ENCODE measurements at places on chromosomes 11 and 22.

DNA sequence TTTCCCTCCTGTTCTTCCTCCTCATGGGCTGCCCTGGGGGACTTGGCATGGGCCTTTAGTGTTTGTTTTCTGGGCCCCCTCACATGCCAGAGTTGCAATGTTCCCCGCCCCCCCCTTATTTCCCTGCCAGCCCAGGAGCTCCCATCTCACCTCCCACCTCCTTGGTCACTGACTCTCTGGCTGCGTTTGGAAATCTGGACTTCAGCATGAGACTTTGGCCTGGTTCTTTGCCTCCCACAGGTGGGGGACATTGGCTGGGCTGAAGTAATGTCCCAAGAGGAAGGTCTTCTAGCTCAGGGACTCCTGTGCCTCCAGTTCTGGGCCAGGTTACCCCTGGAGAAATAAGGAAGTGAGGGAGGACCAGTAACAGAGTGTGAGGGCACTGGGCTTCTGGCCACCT, 7.0 kb downstream of the MTFP1 start:
- H3K4me1 ChIP-seq: peaks cover 11% of the 10 kb centered on the region
- DNase-seq: no peak
- H3K27me3 ChIP-seq: no peaks in the 10 kb centered on the region
- H3K4me3 ChIP-seq: no peak overlapping the region

DNA sequence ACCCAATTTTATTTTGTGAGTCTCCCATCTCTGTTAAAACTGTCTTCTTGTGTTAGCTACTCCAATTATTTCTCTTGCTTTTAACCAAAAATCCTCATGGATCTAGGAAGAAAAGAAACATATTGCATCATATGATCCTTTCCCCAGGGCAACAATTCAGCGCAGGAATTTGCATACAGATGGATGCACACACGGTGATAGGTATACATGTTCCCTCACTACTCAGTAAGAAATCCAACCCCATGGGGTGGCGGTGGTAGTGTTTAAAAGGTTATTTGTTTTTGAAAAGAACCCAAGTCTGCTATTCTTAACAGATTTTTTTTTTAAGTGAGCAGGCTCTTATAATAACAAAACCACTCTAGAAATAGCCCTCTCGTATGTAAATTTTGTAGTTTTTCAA, 4.2 kb upstream of the SYN3 start:
- H3K27ac ChIP-seq: no peak overlapping the region
- no peak overlapping the region for H3K4me3 ChIP-seq
- H3K4me1 ChIP-seq: no peaks in the 10 kb centered on the region
- H3K36me3 ChIP-seq: no peaks in the 10 kb centered on the region
- no peak for DNase-seq
- H3K27me3 ChIP-seq: 0 out of 2 replicates have a peak, but pooled peaks cover 3% of the 10 kb centered on the region

GRCh38 chr11:120244476-120245365, 4.8 kb downstream of the POU2F3 start:
- peaks cover 12% of the 10 kb centered on the region for H3K4me1 ChIP-seq
- no peak overlapping the region for H3K27ac ChIP-seq
- H3K36me3 ChIP-seq: no peaks in the 10 kb centered on the region
- H3K27me3 ChIP-seq: peaks cover 5% of the 10 kb centered on the region
- no peak overlapping the region for H3K4me3 ChIP-seq

- DNase-seq: no peak
- H3K4me1 ChIP-seq: no peaks in the 10 kb centered on the region
Measured at GRCh38 chr11:115168229-115168671, 336.0 kb downstream of the CADM1 start.
